ENCODE measurements at places on chromosomes 12 and 14.
A peak's percentile ranks its signal among the peaks of the same experiment; 100 is the strongest.

DNA sequence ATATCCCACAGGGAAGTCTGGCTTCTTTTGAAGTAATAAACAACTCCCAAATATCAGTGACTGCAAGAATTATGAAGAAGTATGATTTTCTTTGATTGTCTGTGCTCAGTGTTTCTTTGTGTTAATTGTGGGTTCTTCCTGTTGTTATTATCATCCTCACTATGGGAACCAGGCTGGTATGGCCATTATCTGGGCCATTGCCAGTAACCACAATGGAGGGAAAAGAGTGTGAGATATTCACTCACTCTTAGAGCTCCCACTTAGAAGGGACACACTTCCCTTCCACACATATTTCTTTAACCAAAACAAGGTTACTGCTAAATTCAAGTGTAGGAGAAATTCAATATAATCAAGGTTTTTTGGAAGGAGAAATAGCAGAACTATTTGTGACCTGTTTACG is 503.7 kb downstream of the SLC6A15 start:
- no peak overlapping the region for H3K4me3 ChIP-seq
- H3K4me1 ChIP-seq, result no peaks in the 10 kb centered on the region
- no peak overlapping the region for H3K27ac ChIP-seq
- no peaks in the 10 kb centered on the region for H3K27me3 ChIP-seq
- DNase-seq, result no peak

- H3K36me3 ChIP-seq, result no peaks in the 10 kb centered on the region
- no peaks in the 10 kb centered on the region for H3K27me3 ChIP-seq
- H3K4me1 ChIP-seq, result peaks cover 15% of the 10 kb centered on the region
Measured at GRCh38 chr12:95733141-95733825, 57.3 kb downstream of the NTN4 start.

DNA sequence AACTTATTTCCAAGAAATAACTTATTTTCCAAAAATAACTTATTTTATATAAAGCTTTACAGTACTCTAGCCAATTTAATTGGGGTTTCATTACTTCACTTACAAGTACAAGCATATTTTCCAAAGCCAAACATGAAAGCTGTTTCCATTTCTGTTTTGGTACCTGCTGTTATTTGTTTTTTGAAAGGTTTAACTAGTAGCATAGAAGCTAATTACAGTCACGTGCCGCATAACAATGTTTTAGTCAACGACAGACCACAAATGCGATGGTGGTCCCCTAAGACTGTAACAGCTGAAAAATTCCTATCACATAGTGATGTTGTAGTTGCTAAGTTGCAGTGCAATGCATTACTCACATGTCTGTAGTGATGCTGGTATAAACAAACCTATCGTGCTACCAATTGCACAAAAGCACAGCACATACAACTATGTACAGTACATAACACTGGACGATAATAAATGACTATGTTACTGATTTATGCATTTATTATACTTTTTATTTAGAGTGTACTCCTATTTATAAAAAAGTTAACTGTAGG is 21.7 kb downstream of the PTPN21 start:
- no peak overlapping the region for H3K4me3 ChIP-seq
- H3K27me3 ChIP-seq, result no peaks in the 10 kb centered on the region
- peaks cover 10% of the 10 kb centered on the region for H3K4me1 ChIP-seq

- no peaks in the 10 kb centered on the region for H3K36me3 ChIP-seq
- H3K27me3 ChIP-seq, result no peaks in the 10 kb centered on the region
- peak; percentile 54 for DNase-seq
Measured at GRCh38 chr12:132494294-132495164, 4.6 kb downstream of the FBRSL1 start.

- no peak overlapping the region for H3K27ac ChIP-seq
- DNase-seq, result peak; percentile 8
- no peaks in the 10 kb centered on the region for H3K27me3 ChIP-seq
- H3K4me3 ChIP-seq, result no peak overlapping the region
- H3K4me1 ChIP-seq, result no peaks in the 10 kb centered on the region
Measured at GRCh38 chr12:21169878-21170472, 39.0 kb downstream of the SLCO1B1 start.

GRCh38 chr14:52020161-52020714 is 30.9 kb downstream of the RTRAF start:
- peaks cover 12% of the 10 kb centered on the region for H3K36me3 ChIP-seq
- H3K27me3 ChIP-seq, result no peaks in the 10 kb centered on the region
- peak overlapping the region; percentile 79 for H3K27ac ChIP-seq
- no peak overlapping the region for H3K4me3 ChIP-seq
- DNase-seq, result peak; percentile 81

DNA sequence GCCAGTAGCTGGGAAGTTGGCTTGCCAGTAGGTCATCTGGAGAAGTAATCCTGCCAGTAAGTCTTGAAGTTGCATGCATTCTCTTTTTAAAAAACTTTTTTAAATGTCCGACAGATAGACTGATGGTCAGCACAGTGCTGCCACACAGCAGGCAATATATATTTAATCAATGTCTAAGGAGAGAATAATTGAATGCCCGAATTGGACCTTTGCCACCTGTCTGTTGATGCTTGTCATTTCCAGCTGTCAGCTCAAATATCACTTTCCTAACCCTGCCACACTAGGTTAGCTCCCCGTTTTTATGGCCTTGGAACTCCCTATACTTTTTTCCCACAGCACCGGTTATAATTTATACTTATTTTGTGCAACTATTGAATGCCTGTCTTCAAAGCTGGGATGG is 2.1 kb upstream of the SLC15A4 start:
- peaks cover 4% of the 10 kb centered on the region for H3K4me1 ChIP-seq
- peaks cover 5% of the 10 kb centered on the region for H3K36me3 ChIP-seq
- H3K27me3 ChIP-seq, result no peaks in the 10 kb centered on the region
- H3K27ac ChIP-seq, result no peak overlapping the region
- no peak for DNase-seq

DNA sequence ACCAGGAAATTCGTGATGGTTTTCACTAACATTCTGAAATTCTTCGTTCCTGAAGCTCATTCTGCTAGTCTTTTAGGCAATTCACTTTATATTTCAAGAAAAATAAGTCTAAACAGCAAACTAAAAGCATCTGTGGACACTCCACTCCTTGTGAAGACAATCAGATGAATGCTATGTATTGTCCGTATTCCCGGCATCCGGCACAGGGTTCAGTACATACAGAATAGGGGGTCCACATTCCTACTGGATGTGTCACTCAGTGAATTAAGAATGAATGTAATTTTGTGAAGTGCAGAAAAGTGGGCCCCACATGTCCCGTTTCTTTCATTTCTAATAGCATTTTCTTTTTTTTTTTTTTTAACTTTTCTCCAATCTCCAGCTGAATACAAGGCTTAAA is 241.3 kb downstream of the GRIN2B start:
- DNase-seq, result no peak
- no peak overlapping the region for H3K27ac ChIP-seq
- H3K36me3 ChIP-seq, result no peaks in the 10 kb centered on the region
- H3K4me3 ChIP-seq, result no peak overlapping the region

- H3K27me3 ChIP-seq, result no peaks in the 10 kb centered on the region
- peak overlapping the region; percentile 99 for H3K27ac ChIP-seq
- peak; percentile 94 for DNase-seq
- H3K4me1 ChIP-seq, result peaks cover 63% of the 10 kb centered on the region
- peaks cover 54% of the 10 kb centered on the region for H3K36me3 ChIP-seq
- H3K4me3 ChIP-seq, result peak overlapping the region; percentile 92
Measured at GRCh38 chr14:24095271-24096068, 1.4 kb downstream of the PCK2 start.

DNA sequence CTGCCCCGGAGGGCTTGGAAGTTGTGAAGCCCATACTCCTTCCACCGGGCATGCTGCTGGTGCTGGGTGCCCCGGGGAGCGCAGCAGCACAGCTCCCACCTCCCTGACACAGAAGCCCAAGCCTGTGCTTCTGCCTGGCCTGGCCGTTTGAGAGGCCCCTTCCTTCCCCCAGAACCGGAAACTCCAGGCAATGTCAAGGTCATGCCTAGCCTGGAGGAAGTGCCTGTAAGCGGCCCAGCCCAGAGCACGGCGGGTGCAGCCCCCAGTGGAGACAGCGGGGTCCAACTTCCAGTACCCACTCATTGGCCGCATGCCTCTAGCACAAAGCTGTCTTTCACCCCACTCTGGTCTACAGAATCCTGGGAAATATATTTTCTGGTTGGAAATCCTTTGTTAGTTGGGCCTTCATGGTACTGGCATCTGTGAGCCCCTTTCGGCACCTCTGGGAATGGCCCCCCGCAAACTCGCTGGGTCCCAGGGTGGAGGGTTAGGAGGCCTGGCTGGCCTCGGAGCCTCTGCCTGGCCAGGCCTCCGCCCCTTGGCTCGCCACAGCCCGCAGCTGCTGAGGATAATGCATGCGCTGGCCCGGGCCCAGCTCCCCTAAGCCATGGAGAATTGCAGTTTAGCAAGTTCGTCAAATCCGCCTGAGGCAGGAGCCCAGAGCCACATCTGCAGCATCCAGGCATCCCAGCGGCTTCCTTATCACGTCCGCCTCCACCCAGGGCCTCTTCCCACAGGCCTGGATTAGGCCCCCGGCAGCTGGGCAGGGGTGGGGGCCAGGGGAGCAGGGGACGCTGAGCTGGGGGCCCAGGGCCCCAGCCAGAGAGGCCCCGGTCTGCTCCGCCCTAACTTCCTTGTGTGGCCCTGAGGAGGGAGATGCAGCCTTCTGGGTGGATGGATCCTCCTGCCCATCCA is 48.9 kb upstream of the DLK1 start:
- DNase-seq, result peak; percentile 76
- H3K4me3 ChIP-seq, result no peak overlapping the region
- H3K4me1 ChIP-seq, result peaks cover 62% of the 10 kb centered on the region
- H3K36me3 ChIP-seq, result no peaks in the 10 kb centered on the region
- peak overlapping the region; percentile 91 for H3K27ac ChIP-seq

DNA sequence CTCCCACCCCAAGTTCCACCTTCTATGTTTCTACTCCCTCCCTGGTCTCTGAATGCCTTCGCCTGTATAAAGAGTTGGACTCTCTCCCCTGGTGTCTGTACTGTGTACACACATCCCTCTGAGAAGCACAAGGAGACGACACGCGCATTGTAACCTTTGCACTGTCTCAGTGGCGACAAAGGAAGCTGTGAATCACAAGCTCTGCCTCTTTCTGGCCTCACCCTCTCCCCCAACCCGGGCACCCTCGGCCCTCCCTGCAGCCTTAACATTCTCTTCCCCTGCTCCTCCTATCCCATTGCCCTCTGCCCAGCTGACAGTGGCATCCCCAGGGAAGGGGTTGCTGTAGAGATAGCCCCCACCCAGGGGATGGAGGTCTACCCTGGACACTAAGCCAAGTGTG is 2.5 kb upstream of the SMARCD1 start:
- H3K4me3 ChIP-seq, result no peak overlapping the region
- peaks cover 9% of the 10 kb centered on the region for H3K4me1 ChIP-seq
- peak; percentile 96 for DNase-seq
- peaks cover 11% of the 10 kb centered on the region for H3K36me3 ChIP-seq

- H3K4me1 ChIP-seq, result no peaks in the 10 kb centered on the region
- H3K27ac ChIP-seq, result no peak overlapping the region
- H3K4me3 ChIP-seq, result no peak overlapping the region
- no peaks in the 10 kb centered on the region for H3K27me3 ChIP-seq
Measured at GRCh38 chr14:104298458-104298857, 160.1 kb downstream of the KIF26A start.
